ENCODE measurements at places on chromosomes 1 and 21. TPM values are rescaled to one million over a fixed set of nuclear protein-coding genes. Genes with fewer than 3 reads are reported as not detected.

Gene CXADR
- total RNA-seq = 405 TPM

Gene GCSAML
- total RNA-seq = 0.41 TPM

Gene TENT5C
- 4.9 TPM for total RNA-seq

Gene UTS2
- total RNA-seq = not detected

Gene C1QA
- total RNA-seq = 8.6 TPM

Gene IPP
- 10.2 TPM for total RNA-seq

Gene CFAP107
- total RNA-seq = under 0.01 TPM

Gene SHISA4
- total RNA-seq = 22.4 TPM

Gene COL24A1
- total RNA-seq = 1.6 TPM

Gene GJB4
- not detected for total RNA-seq

Gene SYT2
- total RNA-seq = 0.41 TPM

Gene WNT9A
- 1.2 TPM for total RNA-seq

Gene PRDX1
- total RNA-seq = 217 TPM

Gene BEND5
- 18.8 TPM for total RNA-seq

Gene ERICH3
- 16.7 TPM for total RNA-seq

Gene TCHH
- under 0.01 TPM for total RNA-seq

Gene LCE1B
- not detected for total RNA-seq

Gene TPTE
- not detected for total RNA-seq

Gene SRGAP2C
- total RNA-seq = 51.0 TPM

Gene ATP1A2
- total RNA-seq = 45.7 TPM

Gene FAM229A
- total RNA-seq = 2.0 TPM

Gene KIF17
- total RNA-seq = 10.2 TPM

Gene UMODL1
- not detected for total RNA-seq

Gene CYP2J2
- 0.82 TPM for total RNA-seq

Gene ADGRL2
- total RNA-seq = 120 TPM

Gene OR2T33
- not detected for total RNA-seq

Gene DNASE2B
- total RNA-seq = not detected

Gene TLCD4
- total RNA-seq = 15.9 TPM

Gene MIA3
- total RNA-seq = 46.5 TPM

Gene FRRS1
- total RNA-seq = 2.4 TPM

Gene GSTM5
- total RNA-seq = 3.7 TPM

Gene CAPZB
- 47.7 TPM for total RNA-seq

Gene LENEP
- total RNA-seq = 1.2 TPM

Gene ANKRD34A
- total RNA-seq = 1.6 TPM

Gene TMEM51
- total RNA-seq = 1.6 TPM

Gene OLFML2B
- 1.2 TPM for total RNA-seq

Gene RHD
- 0.41 TPM for total RNA-seq

Gene HSD3B2
- not detected for total RNA-seq

Gene SLC5A9
- total RNA-seq = not detected

Gene CYP4A22
- not detected for total RNA-seq
